ENCODE measurements at places on chromosomes 6 and 20.

- DNase-seq = no peak
These were observed 32.4 kb downstream of the AAR2 start for GRCh38 chr20:36268440-36269342.

DNA sequence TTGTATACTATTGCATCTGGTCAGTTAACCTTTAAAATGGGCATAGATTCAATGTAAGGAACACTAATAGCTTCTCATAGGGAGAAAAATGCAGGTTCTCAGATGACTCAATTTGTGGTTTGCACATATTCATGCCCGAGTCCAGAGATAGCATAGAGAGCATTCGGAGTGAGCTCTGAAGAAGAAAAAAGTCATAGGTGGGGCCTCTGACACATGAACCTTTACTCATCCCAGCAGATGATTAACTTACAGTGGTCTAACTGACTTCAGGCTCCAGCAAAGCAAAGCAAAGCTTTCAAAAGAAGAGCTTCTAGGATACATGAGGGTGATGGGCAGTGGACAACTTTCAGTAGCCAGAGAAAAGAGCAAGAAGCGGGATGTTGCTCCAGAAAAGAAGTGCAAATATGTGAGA is 55.3 kb upstream of the BTN3A2 start:
- no peak for DNase-seq

DNA sequence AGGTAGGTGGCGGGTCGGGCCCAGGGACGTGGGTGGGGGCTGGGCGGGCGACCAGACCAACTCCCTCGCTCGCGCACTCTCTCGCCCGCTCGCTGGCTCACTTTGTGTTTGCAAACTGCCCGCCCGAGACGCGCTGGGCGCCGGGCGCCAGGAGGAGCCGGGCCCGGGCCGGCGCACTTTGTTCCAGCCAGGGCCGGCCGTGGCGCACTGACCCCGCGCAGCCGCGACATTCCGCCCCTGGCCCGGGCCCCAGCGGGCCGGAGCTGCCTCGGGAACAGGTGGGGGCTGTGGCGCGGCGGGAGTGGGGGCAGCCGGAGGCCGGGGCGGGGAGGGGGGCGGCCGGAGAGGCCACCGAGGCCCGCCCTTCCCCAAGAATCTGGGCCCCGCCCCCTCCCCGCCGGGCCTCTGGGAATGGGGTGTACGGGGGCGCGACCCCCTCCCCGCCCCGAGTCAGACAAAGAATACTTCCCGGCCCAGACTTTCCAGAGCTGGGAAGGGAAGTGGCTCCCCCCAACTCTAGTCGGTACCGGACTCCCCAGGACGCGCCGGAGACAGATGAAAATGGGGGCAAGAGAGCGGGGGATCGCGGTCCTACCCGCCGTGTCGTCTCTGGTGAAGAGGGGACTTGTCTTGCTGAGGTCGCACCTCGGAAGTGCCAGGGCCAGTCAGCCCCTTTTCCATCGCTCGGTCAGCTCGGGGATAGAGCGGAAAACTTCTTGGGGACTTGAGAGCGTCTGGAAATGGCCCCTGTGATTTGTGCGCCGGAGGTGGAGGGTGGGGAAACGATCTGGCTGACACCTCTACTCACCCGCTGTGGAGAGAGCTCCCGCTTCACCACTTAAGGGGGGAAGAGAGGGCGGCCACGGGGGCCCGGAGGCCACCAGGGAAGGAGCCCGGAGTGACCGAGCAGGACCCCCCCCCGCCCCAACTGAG is 951 bp downstream of the FOXP4 start:
- no peak for DNase-seq

DNA sequence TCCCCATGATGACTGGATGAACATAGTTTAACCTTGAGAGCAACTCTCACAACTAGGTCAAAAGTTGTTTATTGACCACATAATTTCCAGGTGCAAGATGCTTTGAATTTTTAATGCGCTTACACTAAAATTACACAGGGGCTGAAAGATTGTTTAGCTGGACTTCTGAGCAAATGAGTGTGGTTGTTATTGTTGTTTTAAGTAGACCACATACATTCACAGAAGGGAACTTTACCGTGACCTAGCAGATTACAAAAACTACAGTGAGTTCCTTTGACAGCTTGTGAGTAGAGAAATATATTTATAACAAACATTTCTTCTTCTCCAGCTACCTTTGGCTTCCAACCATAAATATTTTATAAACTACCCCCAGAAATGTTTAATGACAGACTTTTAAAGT is 178.9 kb downstream of the UST start:
- no peak for DNase-seq

GRCh38 chr6:93123585-93123984 is 295.8 kb downstream of the EPHA7 start:
- DNase-seq = no peak

GRCh38 chr20:23656372-23656771 is 18.6 kb upstream of the CST3 start:
- no peak for DNase-seq

GRCh38 chr20:41087777-41088176 is 49.6 kb upstream of the PLCG1 start:
- DNase-seq = no peak

GRCh38 chr20:35883336-35883777 is 70.9 kb downstream of the SCAND1 start:
- no peak for DNase-seq

DNA sequence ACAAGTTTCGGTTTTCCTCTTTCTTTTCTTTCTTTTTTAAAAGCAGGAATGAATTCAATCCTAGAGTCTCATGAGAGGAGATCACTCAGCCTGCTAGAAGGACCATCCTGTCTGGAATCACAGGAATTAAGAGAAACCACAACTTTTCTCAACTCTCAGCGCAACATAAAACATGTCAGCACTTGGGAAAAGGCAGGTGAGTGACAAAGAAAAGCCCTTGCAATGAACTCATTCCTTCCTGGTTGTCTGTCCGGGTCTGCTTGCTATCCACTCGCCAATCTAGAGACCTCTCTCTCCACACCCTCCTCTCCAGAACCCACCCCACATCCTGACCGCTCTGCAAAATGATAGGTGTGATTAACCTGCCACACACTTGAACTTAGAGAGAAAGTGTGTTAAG is 253.8 kb downstream of the LY86 start:
- DNase-seq = no peak

DNA sequence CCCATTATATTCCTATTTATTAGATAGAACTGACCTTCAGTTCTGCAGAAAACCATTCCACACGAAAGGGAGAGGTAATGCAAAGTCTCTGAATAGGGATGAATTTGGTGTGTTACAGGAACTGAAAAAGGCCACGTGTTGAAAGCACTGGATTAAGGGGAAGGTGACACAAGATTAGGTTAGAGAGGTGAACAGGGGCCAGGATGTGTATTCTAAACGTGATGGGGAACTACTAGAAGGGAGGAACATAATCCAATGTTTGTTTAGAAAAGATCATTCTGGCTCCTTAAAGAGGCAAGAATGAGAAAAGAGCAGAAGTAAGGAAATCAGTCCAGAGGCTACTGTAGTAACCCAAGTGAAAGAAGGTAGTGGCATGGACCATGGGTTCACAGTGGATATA is 6.3 kb upstream of the ZKSCAN8 start:
- no peak for DNase-seq

DNA sequence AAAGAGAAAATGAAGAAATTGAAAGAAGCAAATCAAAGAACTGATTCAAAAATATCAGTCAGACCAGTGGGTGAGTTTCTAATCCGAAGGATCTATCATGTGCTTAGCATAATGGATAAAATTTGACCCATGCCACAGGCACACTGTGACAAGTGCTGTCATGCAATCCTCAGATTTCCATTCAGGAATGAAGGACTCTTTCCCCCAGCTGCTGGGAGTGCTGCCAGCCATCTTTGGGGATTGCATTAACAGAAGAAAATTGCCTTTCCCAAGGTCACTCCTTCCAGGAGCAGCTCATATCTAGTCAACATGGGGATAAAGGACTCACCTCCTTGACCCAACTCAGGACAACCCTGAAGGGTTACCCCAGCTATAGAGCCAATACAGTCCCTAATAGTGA is 316.7 kb upstream of the TBX18 start:
- no peak for DNase-seq

DNA sequence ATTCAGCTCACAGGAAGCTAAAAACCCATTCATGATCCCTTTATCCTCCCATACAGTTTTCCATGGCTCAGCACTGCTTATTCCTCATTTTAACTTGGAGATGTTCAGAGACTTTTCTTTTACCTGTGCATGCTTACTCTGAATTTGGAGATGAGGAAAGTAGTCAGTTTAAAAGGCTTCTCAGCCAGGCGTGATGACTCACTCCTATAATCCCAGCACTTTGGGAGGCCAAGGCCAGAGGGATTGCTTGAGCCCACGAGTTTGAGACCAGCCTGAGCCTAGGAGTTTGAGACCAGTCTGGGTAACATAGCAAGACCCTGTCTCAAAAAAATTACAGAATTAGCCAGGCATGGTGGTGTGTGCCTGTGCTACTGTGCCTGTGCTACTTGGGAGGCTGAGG is 30.3 kb upstream of the TMEM217 start:
- DNase-seq = no peak

DNA sequence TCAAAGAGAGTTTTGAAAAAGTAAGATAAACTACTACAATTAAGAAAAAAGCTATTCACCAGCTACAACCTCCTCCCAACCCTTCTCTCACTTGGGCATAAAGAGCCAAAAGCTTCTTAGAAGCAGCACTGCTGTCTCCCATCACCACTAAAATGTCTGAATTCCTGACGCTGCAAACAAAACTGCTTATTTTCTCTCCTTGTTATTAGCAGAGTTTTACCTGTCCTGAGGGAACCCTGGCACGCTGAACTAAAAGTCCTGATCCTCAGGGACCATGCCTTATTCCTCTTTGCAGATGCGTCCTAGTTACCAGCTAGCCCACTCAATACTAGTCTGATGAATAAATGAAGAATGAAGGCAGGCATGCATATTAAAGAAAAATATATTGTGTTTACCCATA is 1.1 kb downstream of the HACE1 start:
- no peak for DNase-seq

- DNase-seq = no peak
These were observed 124.1 kb downstream of the PREX1 start for GRCh38 chr20:48703511-48704219.

DNA sequence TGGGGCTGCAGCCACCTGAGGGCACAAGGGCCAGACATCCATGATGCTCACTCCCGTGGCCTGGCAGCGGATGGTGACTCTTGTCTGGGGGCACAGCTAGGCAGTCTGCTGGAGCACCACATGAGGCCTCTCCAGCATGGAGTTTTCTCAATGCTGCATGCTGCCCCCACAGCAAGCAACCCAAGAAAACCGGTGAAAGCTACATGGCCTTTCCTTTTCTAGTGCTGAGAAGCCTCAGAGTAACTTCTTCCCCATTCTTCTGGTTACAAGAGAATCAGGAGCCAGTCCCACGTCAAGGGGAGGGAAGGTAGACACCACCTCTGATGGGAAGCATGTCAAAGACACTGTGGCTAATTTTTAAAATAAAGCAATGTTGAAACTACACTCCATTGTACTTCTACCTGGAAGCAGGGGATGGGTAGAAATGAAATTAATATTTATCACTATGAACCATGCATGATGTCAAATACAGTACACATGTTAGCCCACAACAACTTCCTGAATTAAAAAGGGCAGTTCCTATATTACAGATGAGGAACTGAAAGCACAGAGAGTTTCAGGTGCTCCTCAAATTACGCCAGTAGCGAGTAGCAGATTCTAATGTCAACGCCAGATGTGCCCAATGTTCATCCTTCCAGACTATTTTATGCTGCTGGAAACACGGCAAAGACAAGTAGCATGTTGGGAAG is 101.5 kb downstream of the LAMP5 start:
- DNase-seq = no peak

DNA sequence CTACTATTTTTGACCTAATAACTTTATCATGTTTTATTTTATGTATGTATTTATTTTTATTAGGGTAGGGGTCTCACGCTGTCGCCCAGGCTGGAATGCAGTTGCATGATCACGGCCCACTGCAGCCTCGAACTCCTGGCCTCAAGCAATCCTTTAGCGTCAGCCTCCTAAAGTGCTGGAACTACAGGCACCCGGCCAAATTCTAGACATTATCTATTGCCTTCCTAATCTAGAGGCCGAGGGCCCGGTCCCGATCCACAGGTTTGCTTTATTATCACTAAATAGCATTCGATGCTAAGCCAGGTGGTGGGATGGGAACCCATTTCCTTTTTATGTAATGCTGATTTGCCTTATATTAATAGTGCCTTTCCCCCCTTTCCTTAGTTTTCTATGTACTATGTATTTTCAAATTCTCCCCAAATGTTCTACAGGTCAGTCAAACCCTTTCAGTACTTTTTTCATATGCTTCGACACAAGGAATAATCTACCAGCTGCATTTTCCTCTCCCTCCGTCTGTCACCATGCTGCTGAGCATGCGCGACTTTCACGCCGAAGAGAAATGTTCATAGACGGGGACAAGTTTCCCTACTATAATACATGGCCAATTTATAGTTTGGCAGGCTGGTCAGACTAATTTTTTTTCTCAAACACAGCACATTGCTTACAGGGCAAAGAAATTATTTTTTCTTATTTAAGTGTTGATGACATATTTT is 6.4 kb downstream of the SERPINB6 start:
- DNase-seq = no peak

GRCh38 chr6:37971711-37972390 is 152.3 kb downstream of the ZFAND3 start:
- DNase-seq = no peak

DNA sequence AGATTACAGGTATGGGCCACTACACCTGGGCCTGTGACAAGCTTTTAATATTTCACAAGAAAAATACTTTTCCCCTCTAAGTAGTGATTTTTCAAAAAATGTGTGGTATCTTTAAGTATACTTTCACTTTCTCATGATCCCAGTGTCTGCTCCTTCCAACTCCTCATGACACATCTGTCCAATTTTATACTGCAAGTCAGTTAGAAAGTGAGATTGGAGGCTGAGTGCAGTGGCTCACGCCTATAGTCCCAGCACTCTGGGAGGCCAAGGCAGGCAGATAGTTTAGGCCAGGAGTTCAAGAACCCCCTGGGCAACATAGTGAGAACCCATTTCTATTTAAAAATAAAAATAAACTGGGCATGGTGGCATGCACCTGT is 20.2 kb downstream of the PIM1 start:
- no peak for DNase-seq

GRCh38 chr6:24966381-24966780 is 30.6 kb upstream of the RIPOR2 start:
- no peak for DNase-seq

GRCh38 chr20:39961637-39962244 is 727.3 kb downstream of the MAFB start:
- DNase-seq = no peak

GRCh38 chr6:112321941-112322424 is 25.1 kb upstream of the RFPL4B start:
- DNase-seq = no peak
